Inflammatory macrophage treated with lipopolysaccharide for 1 hour (primary cell): ENCODE measurements at places on chromosomes 3 and 15.
A peak's percentile ranks its signal among the peaks of the same experiment; 100 is the strongest.

GRCh38 chr15:78155355-78155939 lies 6.3 kb downstream of the IDH3A start:
- DNase-seq, result no peak

DNA sequence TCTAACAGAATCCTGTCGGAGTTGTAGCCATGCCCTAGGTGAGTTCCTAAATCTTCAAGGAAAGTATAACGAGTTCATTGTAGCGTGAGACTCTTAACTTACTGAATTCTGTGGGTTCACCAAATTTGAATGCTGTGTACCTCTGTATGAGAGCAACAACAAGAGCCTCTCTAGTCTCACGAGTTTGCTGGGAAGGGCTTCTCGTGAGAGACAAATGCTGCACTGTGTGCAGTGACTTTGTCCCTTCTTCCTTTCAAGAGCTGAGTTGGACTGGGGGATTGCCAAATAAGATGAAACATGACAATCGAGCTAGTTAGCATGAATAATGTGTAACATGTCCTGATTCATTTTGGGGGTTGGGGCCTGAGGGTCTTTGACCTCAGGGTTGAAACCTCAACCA lies 32.2 kb downstream of the KAT2B start:
- no peak for DNase-seq

DNA sequence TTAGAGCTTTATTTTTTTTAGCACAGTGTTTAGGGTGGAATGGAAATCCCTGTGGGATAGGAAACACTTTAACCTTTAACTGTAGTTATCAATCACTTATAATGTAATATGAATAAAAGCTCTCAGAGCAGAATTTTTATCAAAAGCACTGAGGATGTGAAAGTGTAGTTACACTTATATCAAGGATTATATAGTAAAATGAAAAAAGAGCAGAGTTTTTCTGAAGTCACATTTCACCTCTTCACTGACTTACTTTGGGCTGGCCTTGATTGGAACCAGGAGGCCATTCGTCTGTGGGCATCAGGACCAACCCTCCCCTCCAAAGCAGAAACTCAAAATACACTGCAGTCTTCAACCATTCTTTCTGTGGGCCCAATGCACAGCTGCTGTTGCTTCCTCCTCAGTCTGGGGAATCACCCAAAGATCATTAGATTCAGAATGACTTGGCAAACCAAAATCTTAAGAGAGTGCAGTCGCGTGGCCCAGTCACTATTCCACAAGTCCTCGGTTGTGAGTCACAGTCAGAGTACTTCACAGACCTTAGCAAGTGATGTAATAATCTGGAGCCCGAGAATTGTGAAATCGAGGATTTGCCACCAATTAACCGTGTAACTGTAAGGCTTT lies 132.6 kb upstream of the COL8A1 start:
- peak; percentile 99 for DNase-seq

GRCh38 chr15:77329202-77329601 lies 90.7 kb downstream of the PEAK1 start:
- DNase-seq, result no peak

DNA sequence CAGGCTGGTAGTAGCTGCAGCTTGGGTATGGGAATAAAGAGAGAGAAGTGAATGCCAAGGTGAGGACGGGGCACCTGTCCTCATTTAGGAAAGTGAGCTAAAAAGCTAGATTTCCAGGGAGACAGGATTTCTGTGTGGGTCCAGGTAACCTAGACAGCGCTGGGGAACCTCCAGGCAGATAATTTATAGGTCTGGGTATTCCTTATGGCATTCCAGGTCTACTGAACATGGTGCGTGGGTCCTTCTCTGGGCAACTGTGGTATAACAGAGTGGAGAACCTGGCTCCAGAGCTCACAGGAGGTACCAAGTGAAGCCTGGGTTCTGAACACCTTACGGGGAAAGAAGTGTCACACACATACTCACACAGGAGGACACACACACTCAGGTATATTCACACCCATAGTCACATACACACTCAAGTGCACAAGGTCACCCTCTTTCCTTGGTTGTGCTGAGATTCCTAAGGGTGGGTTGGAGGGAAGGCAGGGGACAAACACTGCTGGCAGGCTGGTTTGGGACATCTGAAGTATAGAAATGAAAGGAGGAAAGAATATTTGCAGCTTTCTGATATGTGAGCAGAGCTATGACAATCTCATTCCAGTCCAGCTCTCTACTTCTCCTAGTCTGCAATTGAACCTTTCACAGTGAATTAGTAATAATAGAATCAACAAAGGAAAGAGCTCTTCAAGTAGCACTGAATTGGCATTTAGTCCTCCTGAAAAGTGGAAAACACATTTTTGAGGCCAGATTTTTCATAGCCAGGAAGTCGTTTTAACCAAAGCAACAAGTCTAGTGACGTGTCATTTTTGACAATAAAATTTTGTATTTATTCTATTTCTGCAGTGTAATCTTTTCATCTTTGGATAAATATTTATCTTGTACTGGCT lies 37.4 kb upstream of the ITGA11 start:
- DNase-seq, result no peak

DNA sequence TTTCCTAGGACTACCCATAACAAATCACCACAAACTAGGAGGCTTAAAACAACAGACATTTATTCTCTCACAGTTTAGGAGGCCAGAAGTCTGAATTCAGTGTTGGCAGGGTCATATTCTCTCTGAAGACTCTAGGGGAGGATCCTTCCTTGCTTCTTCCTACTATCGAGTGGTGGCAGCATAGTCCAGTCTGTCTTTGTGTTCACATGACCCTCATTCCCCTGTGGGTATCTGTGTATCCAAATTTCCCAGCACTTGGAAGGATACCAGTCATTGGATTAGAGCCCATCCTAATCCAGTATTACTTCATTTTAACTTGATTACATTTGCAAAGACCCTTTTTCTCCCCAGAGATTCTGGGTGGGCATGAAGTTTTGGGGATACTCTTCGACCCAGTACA lies 63.8 kb downstream of the GMPS start:
- no peak for DNase-seq

- no peak for DNase-seq
These were observed 80.0 kb downstream of the COL6A5 start for GRCh38 chr3:130425484-130425883.

DNA sequence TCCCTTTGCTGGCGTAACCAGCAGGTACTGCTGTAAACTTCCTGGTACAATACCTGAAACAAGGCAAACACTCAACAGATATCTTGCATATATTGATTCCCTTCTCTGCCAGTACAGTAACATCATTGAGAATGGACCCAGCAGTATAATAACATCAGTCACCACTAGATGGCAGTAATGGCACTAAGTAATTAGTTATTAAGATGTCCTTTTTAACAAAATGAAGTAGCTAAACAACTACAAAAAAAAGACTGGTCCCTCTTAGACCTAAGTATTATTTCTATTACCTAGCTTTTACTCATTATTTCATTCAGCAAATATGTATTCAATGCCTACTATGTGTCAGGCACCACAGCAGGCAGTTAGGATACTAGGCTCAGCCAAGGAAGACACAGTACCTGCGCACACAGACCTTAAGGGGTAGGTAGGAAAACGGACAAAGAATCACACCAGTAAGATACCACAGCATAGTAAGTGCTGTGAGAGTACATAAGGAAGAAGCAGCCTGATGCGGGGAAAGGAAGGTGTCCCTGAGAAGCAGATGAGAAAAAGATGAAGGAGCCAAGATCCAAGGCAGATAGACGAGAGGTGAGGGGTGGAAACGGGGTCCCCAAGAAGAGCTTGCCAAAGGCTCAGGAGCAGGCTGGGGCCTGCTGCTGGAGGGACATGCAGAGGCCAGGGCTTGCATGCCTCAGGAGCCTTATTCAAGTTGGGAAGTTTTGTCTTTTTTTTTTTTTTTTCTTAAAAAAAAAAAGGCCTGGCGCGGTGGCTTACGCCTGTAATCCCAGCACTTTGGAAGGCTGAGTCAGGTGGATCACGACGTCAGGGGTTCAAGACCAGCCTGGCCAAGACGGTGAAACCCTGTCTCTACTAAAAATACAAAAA lies 102.7 kb upstream of the CHD2 start:
- DNase-seq, result peak; percentile 98

DNA sequence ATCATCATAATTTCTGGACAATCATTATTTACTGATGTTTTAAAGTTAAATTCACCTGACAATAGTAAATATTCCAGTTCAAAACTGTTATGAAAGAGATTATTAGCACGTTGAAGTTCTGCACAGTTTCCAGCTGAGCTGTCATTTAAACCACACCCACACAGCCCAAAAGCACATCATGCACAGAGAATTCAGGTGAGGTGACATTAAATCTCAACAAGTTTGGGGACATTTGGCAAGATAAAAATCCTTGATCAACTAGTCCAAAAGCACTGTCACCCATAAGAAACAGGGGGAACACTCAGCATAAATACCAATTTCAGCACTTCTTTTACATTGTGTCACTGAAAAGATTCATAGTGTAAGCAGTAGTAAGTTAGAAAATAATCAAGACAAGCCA lies 6.9 kb downstream of the NCEH1 start:
- DNase-seq, result no peak

GRCh38 chr3:126858887-126859286 lies 124.0 kb upstream of the PLXNA1 start:
- no peak for DNase-seq

- DNase-seq, result no peak
These were observed 233.1 kb upstream of the PLSCR5 start for GRCh38 chr3:146838221-146838620.

GRCh38 chr3:160280836-160281235 lies 55.6 kb downstream of the C3orf80 start:
- DNase-seq, result no peak

DNA sequence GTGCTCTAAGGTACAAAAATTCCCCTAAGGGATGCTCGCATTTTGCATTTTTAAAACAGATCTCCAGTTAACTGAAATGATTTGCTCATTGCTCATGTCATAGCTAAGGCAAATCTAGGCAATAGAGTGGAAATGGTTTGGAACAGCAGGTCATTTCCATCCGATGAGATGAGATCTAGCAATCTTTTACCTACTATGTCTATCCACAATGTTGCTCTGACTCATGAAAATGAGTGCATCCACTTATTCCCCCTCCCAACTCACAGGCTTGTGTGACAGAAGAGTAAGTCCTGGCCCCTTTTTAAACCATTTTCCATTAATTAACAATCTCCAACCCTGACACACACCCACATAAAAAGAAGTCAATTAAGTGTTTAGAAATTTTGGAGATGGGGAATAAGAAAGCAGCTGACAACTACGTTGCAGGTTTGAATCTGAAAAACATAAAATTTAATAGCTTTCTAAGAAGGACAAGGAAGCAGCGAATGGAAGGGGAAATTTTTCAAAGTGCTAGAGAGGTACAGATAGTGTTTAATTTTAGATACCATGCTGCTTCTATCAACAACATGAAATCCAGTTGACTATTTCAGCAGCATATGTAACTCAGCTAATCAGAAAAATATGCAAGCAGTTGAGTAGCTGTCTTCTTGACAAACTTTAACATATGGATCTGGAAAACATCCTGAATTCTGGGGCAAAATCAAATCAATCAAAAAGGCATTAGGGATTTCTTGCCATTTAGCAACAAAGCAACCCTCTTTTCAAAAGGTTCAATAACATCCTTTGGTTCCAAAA lies 112.0 kb downstream of the TMCO5A start:
- no peak for DNase-seq

- no peak for DNase-seq
These were observed 75.3 kb downstream of the SYNPR start for GRCh38 chr3:63353383-63353782.

DNA sequence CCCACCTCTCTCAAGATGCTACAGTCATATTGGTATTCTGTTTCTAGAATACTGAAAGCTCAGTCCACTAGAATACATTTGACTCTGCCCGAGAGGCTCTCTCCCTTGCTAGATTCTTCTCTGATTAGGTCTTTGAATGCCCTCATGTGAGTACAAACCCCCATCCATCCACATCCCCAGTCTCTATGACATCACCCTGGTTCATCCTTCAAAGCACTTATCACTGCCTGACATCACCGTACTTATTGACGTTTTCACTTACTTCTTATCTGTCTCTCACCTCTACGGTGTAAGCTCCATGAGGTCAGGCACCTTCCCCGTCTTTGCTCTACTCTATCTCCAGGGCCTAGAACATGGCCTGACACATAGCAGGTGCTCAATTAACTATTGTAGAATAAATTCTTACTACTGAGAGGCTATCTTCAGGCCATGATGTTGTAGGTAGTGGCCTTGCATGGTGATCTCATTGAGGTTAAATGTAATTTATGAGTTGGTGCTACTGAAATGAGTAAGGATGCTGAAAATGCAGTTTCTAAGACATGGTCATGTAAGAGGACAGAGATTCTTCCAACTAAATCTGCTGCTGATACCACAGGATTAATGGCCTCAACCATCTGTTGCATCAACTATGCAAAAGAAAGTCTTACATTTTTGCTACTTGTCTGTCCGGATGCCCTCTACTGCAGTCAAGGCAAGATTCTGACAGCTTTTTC lies 26.8 kb downstream of the EOGT start:
- DNase-seq, result no peak

DNA sequence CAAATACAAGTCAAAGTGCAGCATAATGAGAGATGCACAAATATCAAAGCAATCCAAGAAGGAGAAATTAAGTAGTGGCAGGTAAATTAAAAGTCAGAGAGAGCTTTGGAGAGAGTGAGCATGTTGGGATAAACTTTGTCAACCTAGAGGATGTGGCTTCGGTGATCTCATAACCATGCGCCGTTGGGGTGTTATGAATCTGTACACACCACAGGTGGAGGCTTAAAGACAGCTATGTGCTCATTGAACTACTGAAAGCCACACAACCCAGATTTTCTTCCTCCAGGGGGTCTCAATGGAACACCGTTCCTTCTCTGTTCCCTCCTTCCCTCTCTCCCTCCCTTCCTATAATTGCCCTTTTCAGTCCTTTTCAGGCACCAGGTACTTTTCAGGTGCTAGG lies 52.0 kb downstream of the SUCNR1 start:
- DNase-seq, result no peak

GRCh38 chr3:151638555-151639417 lies 94.9 kb upstream of the AADACL2 start:
- no peak for DNase-seq

- DNase-seq, result no peak
These were observed 432.9 kb upstream of the CFAP20DC start for GRCh38 chr3:59482684-59483083.

DNA sequence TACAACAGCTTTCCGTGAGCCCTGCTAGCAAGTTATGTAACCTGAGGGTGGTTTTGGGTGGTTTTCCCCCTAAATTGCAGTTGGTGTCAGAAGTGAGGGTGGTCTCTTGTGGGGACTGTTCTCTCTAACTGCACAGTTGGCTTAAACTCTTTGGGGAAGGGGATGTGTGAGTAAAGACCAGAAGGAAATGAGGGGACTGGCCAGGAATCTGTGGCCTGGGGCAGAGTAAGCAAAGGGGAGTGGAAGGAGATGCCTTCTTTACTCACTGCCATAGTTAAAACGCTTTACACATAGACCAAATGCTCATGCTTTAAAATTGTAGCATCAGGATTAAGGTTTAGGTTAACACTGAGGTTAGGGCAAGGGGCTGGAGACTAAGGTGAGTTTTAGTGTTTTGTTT lies 21.2 kb upstream of the XIRP1 start:
- no peak for DNase-seq
